ENCODE measurements at places on chromosomes 2 and 18. TPM values are rescaled to one million over a fixed set of nuclear protein-coding genes. Genes with fewer than 3 reads are reported as not detected.

ALLC gene
- total RNA-seq = not detected

RAB27B gene
- 0.08 TPM for total RNA-seq

IL36G gene
- total RNA-seq = not detected

DNA sequence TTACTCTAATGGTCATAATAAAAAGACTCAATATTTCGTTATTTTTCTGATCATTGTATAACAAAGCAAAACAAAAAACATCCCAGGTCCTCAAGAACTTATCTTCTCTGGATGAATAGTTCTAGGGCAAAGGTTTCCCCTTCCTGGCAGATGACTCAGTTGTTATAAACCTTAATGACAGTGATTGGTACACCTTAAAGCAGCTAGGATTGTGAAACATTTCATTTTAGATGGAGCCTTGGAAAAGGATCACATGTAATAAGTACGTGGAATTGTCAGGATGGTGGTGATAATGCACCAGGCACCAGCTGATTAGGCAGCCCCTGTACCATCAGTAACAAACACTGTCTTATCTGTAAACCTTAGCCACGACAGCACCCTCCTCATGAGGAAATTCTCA lies 47.2 kb downstream of the MEP1B start:
- DNase-seq = no peak

- no peak for DNase-seq
Observed at GRCh38 chr18:6210349-6211173, 204.2 kb downstream of the L3MBTL4 start.

- no peak for DNase-seq
Observed at GRCh38 chr2:233063269-233063975, 3.3 kb downstream of the INPP5D start.

GRCh38 chr2:33371304-33372090 lies 105.0 kb upstream of the RASGRP3 start:
- no peak for DNase-seq
